Stomach (tissue), 19 donors: ENCODE measurements at places on chromosomes 12 and 14.

DNA sequence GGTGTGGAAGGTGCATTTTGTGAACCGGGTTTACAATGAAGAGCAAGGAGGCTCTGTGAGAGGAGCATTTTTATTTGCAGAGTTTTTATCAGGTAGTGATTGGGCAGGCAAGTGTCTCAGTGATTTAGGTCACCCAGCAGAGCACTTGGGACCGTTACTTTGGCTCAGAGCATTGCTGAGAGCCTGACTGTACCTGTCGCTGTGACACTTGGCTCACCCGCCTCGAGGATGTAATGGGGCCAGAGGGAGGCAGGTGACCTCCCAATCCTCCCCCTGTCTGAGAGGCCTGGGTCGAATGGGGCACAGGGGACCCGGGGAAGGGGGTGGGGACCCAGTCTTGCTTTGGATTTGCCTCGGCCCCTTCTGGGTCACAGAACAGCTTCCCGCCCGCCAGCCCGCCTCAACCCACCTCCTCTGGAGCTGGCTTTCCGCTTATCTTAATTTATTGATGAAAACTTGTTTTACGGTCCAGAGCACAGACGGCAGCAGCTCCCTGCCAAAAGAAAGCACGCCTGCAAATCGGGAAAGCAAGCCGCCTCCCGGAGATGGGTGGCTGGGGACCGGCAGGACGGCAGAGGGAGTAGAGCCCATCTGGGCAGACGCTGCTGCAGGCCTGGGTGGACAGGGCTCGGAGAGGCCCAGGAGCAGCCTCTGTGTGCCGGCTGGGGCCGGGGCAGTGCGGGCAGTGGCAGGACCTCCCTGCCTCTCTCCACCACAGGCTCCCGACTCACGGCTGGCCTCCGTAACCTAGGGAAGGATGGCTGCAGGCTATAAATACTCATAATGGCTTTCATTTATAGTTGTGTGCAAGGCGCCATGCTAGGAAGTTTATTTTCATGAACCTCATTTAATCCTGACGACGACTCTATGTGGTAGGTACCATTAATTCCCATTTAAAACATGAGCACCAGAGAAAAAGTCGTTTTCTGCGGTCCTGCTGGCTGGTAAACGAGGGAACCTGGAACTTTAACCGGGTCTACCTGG lies 187.1 kb downstream of the TSPAN9 start:
- peak; percentile 55 for DNase-seq

DNA sequence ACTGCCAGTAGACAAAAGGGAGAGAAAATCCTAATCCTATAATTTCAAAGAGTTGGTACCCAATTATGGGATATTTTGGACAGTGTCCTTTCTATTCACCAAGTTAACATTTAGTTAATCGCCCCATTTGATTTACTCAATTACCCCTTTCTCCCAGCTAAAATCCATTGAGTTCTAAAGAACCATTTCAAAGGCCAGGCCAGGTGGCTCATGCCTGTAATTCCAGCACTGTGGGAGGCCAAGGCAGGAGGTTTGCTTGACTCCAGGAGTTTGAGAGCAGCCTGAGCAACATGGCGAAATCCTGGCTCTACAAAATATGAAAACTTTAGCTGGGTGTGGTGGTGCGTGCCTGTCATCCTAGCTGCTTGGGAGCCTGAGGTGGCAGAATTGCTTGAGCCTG lies 5.5 kb upstream of the GPR19 start:
- DNase-seq: no peak

- peak; percentile 4 for DNase-seq
These were observed 111.9 kb downstream of the LRFN5 start for GRCh38 chr14:41718477-41719166.

GRCh38 chr14:78767436-78767835 lies 597.3 kb downstream of the NRXN3 start:
- no peak for DNase-seq

GRCh38 chr12:74614426-74614825 lies 76.8 kb downstream of the ATXN7L3B start:
- peak; percentile 8 for DNase-seq

DNA sequence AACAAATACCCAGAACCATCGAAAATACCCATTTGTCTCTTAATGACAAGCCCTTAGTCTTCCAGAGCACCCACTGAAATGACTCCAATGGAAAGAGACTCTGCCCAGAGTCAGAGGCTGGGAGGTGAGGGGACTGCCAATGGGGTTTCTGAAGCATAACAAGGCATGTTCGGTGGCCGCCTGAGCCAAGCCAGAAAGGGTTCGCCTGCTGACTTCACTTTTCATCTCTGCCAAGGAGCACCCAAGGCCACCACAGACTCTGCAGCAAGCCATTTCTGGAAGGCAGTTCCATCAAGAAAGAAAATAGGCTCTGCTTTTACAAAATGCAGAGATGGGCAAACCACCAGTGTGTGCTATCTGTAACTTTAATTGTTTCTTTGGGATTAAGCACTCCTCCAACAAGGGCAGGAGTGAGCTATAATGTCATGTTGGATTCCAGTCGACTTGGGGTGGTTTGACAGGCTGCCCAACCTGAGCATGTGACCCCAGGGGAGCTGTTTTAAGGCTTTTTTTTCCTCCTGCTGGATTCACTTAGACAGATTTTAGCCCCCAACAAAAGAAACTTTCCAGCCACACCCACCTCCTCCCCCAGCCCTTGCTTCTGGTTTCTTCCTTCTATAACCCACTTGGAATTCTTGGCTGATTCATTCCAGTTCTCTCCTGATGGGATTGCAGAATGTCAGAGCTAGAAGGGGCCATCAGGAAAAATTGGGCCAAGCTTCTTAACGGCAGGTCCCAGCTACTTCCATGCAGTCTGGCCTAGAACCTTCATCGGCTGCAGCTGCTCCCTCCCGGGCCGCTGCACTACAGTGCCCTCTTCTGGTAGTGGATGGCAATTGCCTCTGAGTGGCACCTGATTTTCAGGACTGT lies 24.1 kb downstream of the CKAP4 start:
- peak; percentile 85 for DNase-seq

- no peak for DNase-seq
These were observed 54.6 kb downstream of the ARF6 start for GRCh38 chr14:49947506-49947905.

DNA sequence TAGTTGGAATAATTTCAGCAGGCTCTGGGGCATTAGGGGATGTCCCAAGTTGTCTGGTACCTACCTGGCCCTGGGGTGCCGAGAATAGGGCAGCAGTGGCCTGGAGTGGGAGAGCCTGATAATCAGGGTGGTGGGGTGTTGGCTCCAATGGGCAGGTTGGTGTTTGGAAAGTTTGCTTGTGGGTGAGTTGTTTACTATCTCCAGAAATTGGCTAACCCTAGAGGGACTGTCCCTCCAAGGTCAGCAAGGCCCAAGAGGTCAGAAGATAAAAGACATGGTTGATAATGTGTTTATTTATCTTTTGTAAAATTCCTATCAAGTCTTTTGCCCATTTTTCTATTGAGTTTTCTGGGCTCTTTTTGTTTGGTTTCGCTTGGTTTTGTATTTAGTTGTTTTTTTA lies 105.1 kb downstream of the KICS2 start:
- DNase-seq: no peak
